ENCODE measurements at places on chromosomes 7 and 10. TPM values are rescaled to one million over a fixed set of nuclear protein-coding genes. Genes with fewer than 3 reads are reported as not detected.

- no peak for DNase-seq
- H3K36me3 ChIP-seq = peaks cover 27% of the 10 kb centered on the region
- peak overlapping the region; percentile 64 for H3K27ac ChIP-seq
These were observed 7.5 kb downstream of the STN1 start for GRCh38 chr10:103910442-103911012.

- peaks cover 5% of the 10 kb centered on the region for H3K27me3 ChIP-seq
- no peak overlapping the region for H3K27ac ChIP-seq
- no peaks in the 10 kb centered on the region for H3K4me1 ChIP-seq
- H3K4me3 ChIP-seq = no peak overlapping the region
- no peak for DNase-seq
These were observed 47.3 kb upstream of the PIK3AP1 start for GRCh38 chr10:96767611-96768010.

NACAD gene
- 6.0 TPM for total RNA-seq

HOXA3 gene
- not detected for total RNA-seq

RBP4 gene
- 2.2 TPM for total RNA-seq

Measured in WTC11 (cell line).